Activated CD4-positive, alpha-beta T cell treated with anti-CD3 and anti-CD28 coated beads, Interleukin-2, amount 50 U/mL, for 1 hour (primary cell): ENCODE measurements at places on chromosomes 1 and 21.

DNA sequence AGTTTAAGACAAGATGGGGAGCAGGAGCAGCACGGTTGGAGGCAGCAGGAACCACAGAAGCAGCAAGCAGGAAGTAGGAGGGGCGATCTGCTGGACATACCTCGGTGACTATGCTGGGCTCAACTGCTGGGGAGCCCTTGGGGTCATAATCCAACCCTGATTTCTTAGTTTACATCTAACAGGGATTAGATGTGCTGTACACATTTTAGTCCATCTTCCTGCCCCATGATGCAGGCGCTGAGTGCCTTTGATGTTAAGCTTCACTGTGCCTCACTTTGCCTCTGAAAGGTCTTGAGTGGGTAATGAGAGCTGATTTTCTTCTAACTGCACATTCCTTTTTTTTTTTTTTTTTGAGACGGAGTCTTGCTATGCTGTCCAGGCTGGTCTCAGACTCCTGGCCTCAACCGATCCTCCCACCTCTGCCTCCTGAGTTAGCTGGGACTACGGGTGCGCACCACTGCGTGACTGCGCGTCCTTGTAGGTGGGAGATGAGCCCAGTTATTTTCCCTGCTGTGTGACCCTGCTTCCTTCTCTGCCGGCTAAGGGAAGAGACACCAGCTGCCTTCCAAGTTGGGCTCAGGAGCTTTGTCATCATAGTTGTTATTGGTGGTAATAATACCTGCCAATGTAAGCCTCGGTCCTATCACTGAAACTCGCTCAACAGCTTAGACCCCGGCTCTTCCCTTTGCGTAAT is 1.1 kb upstream of the RCAN3 start:
- DNase-seq, result no peak

DNA sequence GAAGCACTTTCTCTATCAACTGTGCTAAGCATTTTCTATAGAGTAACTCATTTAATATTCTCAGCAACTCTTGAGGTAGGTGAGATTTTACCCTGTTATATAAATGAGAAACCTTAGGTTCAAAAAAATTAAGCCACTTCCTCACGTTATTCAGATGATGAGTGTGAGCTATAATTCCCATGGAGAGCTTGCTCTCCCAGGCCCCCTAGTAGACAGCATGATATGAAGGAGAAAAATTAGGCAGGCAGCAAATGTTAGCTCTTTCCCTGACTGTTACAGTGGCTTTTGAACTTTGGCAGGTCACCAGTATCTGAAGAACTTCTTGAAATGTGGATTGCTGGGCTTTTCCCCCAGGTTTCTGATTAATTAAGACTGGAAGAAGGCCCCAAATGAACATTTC is 753.1 kb downstream of the NCAM2 start:
- no peak for DNase-seq

- DNase-seq, result no peak
These were observed 43.9 kb downstream of the SDC3 start for GRCh38 chr1:30864681-30865080.

- no peak for DNase-seq
These were observed 4.1 kb downstream of the TIE1 start for GRCh38 chr1:43304771-43305300.

DNA sequence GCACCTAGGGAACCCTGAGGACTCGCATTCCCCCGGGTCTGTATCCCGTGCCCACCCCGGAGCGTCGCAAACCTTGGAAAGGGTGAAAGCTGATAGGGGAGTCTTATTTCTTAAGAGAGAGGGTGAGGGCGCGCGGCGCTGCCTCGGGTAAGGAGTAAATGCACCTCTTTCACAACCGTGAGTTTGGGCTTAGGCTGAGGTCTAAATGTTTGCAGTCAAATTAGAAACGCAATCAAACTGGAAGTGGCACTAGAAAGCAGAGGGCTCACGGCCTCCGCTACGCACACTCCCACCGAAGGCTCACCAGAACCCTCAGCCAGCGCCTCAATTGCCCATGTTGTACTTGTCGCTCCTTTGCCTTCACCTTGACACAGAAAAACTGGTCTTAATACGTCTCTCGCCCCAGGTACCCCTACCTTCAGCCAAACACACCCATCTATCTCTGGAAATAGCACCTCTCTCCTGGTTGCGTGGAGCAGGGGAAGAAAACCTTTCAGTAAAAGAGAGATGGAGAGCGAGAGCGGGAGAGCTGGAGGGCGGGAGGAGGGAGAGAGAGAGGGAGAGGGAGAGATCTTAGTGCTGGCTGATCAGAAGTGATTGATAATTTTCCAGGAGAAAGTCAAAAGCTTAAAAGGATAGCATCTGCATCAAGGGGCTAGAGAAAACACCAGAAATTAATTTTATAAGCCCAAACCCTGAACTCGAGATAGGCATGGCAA is 1.7 kb upstream of the HLX start:
- no peak for DNase-seq

GRCh38 chr1:246680190-246680589 is 44.0 kb upstream of the SCCPDH start:
- DNase-seq, result no peak

GRCh38 chr1:200457810-200458209 is 48.0 kb upstream of the ZNF281 start:
- DNase-seq, result no peak

DNA sequence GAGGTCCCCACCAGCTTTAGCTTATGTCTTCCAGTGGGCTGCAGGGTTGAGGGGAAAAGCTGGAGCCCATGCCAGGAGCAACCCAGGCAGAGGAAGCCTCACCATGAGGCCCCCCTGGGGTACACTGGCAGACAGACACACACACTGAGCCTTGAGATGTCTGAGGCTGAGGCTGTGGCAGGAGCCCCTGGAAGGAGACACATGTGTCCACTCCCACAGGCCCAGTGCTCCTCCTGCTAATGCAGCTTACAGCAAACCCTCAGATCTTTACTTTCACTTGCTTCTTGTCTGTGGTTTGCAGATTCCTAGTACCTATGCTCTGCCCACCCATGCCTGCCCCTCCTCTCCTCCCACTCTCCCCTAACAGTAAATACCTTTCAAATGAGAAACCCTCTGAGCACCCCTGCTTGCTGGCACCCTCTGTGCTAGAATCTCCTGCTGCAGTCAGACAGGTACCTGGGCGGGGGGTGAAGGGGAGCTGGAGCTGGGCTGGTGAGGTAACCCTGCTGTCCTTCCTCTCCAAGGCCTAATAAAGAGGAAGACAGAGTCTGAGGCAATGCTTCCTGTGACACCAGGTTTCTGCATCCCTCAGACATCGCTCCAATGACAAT is 63.4 kb upstream of the NEK2 start:
- DNase-seq, result peak; percentile 7

GRCh38 chr1:15918962-15919715 is 56.8 kb downstream of the ZBTB17 start:
- DNase-seq, result peak; percentile 29

DNA sequence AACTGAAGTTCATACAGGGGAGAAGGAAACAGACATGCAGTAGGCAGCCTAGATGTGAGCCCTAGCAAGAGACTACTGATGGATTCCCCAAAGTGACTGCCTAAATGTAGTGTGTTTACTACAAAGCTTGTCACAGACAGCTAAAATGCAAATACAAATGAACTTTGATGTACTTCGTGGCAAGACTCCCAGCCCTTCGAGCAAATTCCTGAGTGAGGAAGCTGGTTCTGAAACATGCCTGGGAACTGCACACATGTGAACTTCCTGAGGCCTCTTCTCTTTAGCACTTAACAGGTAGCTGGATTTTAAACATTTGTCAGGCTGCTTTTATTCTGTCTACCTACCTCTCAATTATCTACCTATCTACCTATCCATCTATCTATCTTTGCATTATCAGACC is 6.7 kb upstream of the IRF2BP2 start:
- DNase-seq, result no peak

DNA sequence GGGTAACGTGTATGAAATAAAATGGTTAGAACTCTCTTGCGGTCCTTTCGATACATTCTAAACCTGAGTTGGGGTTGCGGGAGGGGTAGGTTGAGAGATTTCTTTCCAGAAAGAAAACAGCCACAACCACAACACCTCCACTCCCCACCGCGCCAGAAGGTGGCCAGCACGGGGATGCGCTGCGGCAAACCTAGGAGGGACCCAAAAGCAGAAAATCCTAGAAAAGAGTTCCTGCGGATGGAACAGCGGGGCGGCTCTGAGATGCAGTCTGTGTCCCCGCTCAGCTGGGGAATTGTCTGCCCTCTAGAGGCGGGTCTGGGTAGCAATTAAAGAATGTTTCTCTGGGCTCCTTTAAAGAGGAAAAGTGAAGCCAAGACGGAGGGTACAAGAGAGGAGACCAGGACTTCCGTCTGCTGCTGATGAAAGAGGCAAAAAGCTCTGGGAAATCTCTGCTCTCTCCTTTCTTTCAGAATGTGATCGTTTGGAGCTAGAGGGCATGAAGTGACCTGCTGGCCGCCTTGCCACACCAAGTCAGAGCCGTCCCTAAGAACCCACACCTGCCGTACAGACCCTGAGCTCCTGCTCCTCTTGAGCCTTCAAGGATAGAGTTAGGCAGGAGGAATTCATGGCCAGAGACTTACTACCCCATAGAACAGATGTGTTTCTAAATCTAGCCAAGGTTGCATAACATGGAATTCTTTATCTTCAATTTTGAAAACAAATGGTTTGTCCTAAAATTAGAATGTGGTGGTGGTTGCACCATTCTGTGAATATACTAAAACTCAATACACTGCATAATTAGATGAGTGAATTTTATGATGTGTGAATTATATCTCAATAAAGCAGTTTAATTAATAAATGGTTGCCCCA is 46.5 kb upstream of the COA6 start:
- DNase-seq, result peak; percentile 73

DNA sequence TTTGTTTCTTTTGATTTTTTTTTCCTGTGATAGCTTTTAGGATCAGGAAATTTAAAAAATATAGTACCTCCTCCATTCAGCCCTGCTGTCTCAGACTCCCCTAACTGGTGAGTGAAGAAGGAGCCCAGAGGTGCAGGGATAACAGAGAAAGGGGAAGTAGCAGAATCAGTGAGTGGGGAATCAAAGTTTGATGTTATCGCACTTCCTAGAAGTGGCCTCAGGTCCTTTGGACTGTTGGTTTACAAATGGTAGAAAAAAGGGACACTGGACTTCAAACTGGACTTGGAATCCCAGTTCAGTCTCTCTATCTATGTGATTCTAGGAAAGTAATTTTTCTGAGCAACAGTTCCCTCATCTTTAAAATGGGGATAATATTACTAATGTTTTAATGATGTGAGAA is 99.5 kb downstream of the FGGY start:
- no peak for DNase-seq

GRCh38 chr1:87086120-87086519 is 171.7 kb downstream of the HS2ST1 start:
- no peak for DNase-seq

GRCh38 chr1:226708342-226708780 is 30.7 kb downstream of the ITPKB start:
- DNase-seq, result no peak

- DNase-seq, result no peak
These were observed 48.9 kb downstream of the ATP6V1G3 start for GRCh38 chr1:198491596-198491995.

DNA sequence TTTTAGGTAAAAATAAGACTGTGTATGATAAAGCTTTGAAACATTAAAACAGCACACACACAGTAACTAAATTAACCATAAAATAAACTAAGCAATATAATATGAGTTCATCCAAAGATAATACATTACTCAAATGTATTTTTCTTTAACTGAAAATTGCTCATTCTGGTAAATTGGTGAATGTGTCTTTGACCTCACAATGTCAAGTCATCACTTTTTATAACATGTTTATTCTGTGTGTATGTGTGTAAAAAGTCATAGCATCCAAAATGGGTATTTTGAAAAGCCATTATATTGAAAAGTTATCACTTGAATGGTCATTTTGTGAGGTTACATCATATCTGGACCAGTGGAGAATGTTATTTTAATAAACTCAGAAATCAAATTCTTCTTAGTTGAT is 724.6 kb downstream of the ADGRL2 start:
- DNase-seq, result no peak

DNA sequence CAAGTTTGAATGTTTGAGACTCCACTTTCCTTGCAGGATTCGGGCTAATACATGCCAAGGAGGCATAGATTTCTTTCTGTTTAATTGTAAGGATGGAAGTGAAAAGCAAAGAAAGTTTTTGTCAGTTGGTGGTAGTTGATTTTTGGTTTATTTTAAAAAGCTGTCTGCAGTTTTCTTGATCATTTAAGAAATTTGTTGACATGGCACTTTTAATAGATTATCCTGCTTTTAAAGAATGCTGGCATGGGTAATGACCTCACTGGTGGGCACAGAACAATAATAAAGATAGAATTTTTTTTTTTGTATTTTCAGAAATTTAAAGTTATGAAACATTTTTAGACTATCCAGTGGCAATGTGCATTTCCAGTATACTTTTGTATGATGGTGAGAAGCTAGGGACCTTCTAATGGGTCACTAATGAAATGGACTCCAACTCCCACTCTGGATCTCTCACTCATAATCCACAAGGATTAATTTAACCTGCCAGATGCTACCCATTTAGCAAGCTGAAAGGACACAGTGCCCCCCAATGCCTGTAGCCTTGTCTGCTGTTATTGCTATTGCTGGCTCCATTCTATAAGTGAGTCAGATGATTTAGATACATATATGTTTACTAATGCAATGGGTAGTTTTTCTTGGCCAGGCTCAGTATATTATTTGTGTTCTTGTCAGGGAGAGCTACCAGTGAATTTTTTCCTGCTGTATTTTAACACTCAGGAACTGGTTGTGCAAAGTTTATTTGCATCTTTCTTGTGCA is 190.2 kb upstream of the SGIP1 start:
- no peak for DNase-seq

DNA sequence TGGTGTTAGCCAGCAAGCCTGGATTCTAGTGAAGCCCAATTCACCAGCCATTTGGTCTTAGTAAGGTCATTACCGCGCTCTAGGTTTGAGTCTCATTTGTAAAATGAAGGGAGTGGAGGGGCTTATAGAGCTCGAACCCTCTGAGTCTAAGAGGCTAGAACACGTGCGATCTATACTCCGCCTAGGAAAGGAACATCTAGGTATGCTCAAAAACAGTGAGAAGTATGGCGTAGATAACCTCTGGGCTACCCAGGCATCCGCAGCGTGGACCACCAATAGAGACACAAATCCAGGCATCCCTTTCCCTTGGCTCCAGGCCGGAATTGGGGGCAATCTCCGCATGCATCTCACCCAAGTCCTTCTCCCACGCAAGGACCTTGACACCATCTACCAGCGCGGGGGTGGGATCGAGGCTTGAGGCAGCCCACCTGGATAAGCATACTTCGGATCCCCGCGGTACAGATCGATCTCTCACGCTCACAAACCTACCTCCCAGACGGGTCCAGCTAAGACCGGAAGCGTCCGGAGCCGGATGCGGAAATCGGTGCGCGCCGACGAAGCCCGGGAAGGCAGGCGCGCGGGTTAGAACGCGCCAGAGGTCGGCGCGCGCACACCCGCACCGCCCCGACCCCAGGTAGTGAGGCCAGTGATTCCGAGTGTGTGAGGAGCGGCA is at the start of gene METTL25B:
METTL25B (plus strand) TSS at position 544 of the 673 bp plus-strand sequence. CDS start 636 bp downstream, outside the sequence.
- peak; percentile 61 for DNase-seq

- no peak for DNase-seq
These were observed 48.3 kb downstream of the MPZL1 start for GRCh38 chr1:167770127-167770526.

- no peak for DNase-seq
These were observed 188.6 kb downstream of the HS2ST1 start for GRCh38 chr1:87103074-87103473.
